ENCODE measurements at places on chromosomes 7 and 10.

GRCh38 chr10:34203966-34204630, 611.0 kb downstream of the PARD3 start:
- DNase-seq: no peak

GRCh38 chr10:30915146-30915545, 116.5 kb downstream of the ZNF438 start:
- no peak for DNase-seq

GRCh38 chr10:127372361-127372760, 176.0 kb upstream of the INSYN2A start:
- no peak for DNase-seq

DNA sequence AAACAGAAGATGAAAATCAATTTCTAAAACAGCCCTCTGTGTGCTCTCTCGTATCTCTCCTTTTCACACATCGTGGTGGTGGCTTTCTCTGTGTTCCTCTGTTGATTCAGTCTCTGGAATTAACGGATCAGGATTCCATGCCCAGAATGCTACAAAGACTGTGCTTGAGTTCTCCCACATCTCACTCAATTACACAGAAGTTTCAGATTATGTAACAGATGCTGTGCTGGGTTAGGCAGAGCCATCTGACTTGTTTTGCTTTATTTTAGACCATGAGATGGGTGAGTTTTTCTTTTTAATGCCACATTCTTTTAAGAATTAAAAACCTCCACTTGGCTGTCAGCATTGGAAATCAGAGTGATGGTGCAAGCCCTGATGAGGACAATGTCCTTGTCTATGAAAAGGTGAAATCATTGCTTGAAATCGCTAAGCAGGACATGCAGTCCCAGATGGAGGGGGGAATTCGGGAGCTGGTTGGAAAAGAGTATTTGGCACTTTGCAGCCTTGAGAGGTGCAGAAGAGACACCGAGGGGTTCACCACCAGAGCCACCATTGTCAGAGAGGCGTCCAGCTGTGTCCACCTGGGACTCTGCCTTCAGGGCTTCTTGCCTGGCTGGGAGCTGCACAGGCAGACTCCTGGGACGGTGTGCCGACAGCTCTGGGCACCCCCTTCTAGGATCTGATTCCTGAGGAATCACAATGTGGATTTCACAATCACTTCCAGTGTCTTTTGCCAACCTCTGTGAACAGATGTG, 80.4 kb downstream of the EGFR start:
- no peak for DNase-seq

DNA sequence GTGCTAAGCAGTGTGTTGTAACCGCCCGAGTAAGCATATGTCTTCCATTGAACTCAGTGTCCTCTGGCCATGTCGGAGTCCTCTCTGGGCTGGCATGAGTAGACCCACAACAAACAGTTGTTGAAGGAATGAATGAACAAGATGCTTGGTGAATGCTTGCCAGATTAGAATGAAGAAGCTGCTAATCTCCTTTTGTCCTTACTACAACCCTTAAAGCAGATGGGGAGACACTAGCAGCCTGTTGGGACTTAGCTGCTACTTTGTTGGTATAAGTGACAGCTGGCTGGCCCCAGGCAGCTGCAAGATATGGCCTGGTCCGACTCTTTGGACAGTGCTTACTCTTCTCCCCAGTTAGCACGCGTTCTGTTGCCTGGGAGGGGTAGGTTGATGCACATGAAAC, 370.1 kb downstream of the RPS24 start:
- no peak for DNase-seq
